Effector CD4-positive, alpha-beta T cell (primary cell): ENCODE measurements at places on chromosomes 16 and 17.

DNA sequence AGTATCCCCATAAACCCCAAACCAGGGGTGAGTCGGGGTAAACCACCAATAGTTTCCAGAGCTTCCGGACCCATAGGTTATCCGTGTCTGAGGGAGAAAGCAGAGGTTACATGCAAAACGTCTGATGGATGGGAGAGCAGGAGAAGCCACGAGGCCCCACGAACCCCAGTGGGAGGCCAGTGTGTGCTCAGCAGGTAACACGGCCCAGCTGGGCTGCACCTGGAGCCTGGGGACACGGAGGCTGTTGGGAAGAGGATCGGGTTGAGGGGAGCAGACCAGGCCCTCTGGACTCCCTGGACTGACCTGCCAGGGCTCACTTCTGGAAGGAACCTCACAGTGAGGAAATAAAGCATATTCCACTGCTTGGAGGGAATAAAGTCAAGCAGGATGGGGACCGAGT lies 78.1 kb downstream of the SEC14L1 start:
- DNase-seq = no peak

DNA sequence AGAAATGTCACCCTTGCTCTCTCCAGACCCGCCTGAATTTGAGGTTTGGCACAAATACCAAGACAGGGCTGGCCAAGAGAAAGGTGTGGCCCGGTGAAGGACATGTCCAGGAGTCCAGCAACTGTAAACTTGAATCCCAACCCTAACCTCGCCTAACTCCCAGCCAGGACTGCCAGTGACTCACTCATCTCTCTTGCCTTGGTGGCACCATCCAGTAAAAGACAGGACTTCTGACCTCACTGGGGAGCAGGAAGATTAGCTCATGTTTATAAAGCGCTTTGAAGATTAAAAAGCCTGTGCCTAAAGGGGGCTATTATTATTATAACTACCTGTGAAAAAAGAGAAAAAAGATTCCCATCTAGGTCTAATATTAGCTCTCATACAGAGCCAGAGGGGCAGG lies 335.3 kb downstream of the SOX9 start:
- no peak for DNase-seq

- no peak for DNase-seq
Measured at GRCh38 chr17:16936536-16937310, 35.2 kb downstream of the TNFRSF13B start.

DNA sequence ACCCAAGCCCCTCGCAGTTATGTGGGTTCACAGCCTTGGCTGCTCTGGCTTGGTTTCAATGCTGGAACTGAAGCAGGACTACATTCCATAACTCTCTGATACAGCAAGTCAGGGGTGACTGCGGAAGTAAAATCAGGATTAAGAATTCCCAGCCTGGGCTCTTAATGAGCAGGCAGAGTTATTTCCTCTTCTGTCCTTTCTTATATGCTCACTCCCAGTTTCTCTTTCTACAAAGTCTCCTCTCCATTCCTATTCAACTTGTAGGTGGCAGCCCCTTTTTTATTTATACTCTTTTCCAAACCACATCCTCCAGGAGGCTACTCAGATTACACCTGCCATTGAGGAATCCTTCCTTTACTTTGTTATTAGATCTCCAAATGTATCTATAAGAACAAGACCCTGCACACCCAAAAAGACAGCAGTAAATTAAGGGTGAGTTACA lies 40.3 kb downstream of the HOXB1 start:
- DNase-seq = no peak

- no peak for DNase-seq
Measured at GRCh38 chr17:79033741-79034501, 10.0 kb downstream of the C1QTNF1 start.

- no peak for DNase-seq
Measured at GRCh38 chr16:52465711-52466267, 81.2 kb downstream of the TOX3 start.

DNA sequence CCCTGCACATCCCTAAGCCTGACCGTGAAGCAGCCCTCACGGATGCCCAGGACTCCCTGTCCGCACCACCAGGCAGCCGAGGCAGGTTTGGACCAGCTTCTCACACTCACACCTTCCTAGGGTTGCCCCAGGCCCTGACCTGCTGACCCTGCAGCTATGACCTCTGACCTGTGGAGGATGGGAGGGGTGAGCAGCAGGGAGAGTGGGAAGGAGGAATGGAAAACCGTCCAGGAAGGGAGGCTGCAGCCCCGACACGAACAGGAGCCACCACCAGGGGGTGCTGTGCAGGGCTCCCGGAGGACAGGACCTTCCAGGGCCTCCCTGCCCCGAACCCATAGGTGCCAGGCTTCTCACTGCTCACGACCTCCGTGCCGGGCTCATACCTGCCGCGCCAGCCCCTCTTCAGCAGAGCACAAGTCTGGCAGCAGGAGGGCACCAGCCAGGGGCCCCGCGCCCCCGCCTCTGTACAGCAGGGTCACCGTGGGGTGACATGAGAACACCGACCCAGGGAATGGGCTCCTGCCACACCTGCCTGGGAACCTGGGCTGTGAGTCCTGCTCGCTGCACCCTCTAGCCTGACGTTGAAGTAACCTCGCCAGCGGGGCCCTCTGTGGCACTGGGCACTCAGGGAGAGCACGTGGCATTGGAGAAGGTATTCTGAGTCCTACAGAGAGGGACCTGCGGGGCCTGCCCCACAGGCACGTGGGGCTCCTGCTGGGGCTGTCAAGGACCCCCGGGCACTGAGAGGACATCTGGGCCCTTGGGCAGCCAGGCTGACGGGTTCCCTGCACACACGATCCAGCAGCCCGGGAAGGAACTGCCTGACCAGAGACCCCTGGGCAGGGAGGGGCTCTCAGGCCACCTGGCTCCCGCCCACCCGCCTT lies 37.6 kb downstream of the CTU2 start:
- peak; percentile 75 for DNase-seq

DNA sequence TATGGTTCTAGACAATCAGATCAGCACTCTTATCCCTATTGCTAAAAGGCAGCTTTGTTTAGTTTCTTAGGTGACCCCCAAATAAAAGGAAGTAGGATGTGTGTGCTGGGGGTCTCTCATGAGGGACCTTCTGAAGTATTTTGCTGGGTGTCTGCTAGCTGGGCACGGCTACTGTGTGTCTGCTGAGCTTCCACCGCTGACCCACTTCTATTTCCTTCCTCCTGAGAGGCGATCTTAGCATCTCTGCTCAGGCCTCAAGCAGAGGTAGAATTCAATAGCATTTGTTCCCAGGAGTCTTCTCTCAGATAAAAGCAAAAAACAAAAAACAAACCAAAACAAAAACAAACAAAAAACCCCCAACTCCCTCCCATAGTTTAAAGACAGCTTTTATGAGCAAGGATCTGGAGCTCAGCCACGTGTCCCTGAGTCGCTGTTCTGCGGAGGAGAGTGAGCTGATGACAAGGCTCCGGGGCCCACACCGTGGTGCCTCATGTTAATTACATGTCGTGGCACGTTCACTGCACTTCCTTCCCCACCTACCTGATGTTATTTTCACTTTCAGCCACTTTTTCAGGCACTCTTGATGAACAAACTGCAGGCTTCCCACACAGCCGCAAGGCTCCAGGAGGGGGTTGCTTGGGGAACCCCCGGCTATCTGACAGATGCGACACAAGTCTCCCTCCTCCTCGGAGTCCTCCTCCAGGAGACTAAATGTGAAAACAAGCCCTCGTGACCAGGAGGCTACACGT lies 83.5 kb downstream of the MARCHF10 start:
- peak; percentile 35 for DNase-seq

DNA sequence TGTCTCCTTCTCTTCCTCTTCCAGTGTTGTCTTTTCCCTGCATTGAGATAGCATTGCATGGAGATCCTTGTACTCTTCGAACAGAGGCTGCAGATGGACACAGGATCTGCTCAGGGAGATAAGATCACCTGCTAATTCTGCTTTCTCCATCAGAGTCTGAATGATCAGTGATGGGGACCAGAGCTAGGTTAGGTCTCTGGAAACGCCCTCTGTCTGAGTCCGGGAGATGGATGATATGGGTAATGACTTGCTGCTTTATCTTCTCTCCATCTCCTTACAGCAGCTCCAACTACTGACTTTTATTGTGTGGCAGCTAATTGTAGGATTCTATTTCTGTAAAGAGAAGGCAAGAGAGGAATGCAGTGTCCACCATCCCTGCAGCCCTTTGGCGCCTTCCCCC lies 435.6 kb downstream of the WWOX start:
- no peak for DNase-seq

DNA sequence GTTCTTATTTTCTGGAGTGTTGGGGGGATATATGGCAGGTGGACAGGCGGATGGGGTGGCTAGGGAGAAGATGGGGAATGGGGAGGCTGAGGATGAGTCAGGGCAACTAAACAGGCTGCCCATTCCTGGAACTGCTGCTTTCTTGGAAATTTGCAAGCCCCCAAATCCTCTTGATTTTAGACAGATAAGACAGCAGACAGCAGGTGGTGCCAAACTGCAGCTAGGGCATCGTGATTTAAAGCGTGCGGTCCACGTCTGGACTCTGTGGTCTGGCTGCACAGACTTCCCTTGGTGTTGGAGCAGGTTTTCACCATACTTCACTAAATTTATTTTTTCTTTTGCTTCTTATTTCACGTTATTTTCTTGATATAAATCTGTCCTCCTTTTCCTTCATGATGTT lies 10.9 kb upstream of the KRT24 start:
- DNase-seq = no peak

- DNase-seq = no peak
Measured at GRCh38 chr17:76014925-76015261, 12.2 kb downstream of the EVPL start.

DNA sequence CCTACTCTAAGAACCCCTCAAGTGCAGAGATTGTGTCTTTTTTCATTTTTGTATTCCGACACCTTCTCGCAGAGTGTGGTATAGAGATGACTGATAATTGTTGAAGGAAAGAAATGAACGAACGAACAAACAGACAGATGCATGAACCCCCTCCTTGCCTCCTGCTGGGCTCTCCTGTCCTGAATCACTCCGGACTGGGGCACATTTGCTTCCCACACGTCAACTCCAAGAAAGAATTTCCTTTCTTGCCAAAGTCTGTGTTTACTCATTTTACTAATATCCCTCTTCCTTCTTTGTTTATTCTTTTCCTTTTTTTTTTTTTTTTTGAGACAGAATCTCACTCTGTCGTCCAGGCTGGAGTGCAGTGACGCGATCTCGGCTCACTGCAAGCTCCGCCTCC lies 37.5 kb upstream of the BHLHA9 start:
- DNase-seq = no peak

DNA sequence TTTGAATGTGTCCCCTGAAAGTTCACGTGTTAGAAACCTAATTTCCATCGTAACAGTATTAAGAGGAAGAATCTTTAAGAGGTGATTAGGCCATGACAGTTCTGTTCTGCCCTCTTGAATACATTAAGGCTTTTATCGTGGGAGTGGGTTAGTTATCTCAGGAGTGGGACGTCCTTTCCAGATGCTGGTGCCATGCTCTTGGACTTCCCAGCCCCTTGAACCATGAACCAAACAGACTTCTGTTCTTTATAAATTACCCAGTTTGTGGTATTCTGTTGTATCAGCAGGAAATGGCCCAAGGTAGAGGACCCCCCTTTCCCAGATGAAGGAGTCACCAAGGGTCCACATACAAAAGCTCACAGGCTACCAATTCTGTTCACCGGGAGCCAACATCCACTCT lies 10.1 kb downstream of the GTF3C1 start:
- no peak for DNase-seq

GRCh38 chr17:37833237-37833859 lies 88.5 kb upstream of the HNF1B start:
- DNase-seq = no peak

GRCh38 chr16:80163339-80163738 lies 377.5 kb upstream of the DYNLRB2 start:
- DNase-seq = no peak

DNA sequence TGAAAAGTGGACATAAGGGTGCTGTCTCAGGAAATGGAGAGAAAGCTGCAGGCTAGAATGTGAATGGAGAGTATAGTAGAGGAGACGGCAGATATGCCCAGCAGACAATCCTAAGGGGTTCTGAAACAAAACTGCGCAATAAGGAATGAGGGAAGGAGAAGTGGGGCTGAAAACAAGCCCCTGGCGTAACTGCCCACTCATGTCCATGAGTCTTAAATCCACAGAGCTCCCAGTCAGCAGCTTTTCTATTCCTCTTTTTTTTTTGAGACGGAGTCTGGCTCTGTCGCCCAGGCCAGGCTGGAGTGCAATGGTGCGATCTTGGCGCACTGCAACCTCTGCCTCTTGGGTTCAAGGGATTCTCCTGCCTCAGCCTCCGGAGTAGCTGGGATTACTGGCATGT lies 5.9 kb downstream of the STRADA start:
- DNase-seq = no peak

GRCh38 chr16:3187798-3188674 lies at the start of gene OR1F1:
OR1F1 (plus strand) TSS chr16:3188204.
- no peak for DNase-seq

- peak; percentile 36 for DNase-seq
Measured at GRCh38 chr17:47742319-47743181, 9.5 kb downstream of the TBX21 start.

DNA sequence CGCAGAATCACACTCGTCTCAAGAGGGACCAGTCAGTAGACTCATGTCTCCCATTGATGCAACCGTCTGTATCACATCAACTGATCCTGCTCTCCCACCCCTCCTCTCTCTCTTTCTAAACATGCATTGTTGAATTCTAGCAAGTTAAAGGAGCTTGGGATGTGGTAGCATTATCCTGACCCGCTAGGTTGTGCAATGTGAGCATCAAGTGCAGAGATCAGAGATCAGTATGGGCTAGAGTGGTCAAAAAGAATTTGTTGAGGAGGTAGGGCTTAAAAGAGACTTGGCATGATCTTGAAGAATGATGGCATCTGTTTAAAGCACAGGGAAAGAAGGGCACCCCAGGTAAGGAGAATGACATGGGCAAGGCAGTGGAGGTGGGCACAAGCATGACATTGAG lies 38.7 kb downstream of the PRSS54 start:
- DNase-seq = no peak

DNA sequence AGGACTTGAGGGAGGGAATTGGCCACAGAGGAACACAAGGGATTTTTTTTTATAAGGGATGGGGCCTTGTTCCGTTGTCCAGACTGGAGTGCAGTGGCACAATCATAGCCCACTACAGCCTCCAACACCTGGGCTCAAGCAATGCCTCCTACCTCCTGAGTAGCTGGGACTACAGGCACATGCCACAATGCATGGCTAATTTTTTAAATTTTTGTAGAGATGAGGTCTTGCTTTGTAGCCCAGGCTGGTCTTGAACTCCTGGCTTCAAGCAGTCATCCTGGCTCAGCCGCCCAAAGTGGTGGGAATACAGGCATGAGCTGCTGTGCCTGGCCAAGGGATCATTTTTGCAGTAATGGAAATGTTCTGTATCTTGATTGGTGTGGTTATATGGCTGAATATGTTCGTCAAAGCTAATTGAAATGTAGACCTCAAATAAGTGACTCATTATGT lies 56.9 kb downstream of the VMP1 start:
- DNase-seq = no peak

GRCh38 chr17:12922120-12922519 lies 95.7 kb downstream of the ELAC2 start:
- no peak for DNase-seq

DNA sequence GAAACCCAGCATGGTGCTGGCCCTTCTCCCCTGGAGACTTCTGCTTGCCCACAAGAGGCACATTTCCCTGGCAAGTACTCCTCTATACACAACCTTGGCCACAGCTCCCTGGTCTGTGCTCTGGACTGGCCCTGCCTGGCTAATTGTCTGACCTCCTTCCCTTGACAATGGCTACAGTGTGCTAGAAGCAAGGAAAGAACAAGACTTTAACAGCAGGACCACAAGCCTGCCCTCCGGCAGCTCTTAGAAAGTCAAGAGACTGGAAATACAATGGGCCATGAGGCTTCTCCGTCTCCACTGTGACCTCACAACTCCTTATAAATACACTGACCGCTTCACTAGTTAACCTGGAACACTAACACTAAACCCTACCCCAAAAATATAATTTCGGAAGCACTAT lies 36.7 kb downstream of the LIG3 start:
- DNase-seq = no peak
